ENCODE measurements at places on chromosomes 2 and 18. TPM values are rescaled to one million over a fixed set of nuclear protein-coding genes. Genes with fewer than 3 reads are reported as not detected.

SERPINB4 gene
- not detected for total RNA-seq

MAP3K19 gene
- total RNA-seq = not detected

CRACDL gene
- 0.30 TPM for total RNA-seq

GALNT5 gene
- 0.15 TPM for total RNA-seq

SPATA3 gene
- not detected for total RNA-seq

SPEG gene
- total RNA-seq = 1.5 TPM

RBM45 gene
- total RNA-seq = 4.0 TPM

RAD51AP2 gene
- 0.30 TPM for total RNA-seq

IL36A gene
- total RNA-seq = not detected

POMC gene
- total RNA-seq = 0.33 TPM

BMP10 gene
- total RNA-seq = 6.1 TPM

AOX1 gene
- total RNA-seq = 1,212 TPM

SMAD2 gene
- 30.2 TPM for total RNA-seq

LOXHD1 gene
- total RNA-seq = not detected

All from left lobe of liver (tissue), 2 donors.